ENCODE measurements at places on chromosomes 7 and 10.

GRCh38 chr10:102414749-102415148, 3.8 kb downstream of the PSD start:
- DNase-seq = no peak

DNA sequence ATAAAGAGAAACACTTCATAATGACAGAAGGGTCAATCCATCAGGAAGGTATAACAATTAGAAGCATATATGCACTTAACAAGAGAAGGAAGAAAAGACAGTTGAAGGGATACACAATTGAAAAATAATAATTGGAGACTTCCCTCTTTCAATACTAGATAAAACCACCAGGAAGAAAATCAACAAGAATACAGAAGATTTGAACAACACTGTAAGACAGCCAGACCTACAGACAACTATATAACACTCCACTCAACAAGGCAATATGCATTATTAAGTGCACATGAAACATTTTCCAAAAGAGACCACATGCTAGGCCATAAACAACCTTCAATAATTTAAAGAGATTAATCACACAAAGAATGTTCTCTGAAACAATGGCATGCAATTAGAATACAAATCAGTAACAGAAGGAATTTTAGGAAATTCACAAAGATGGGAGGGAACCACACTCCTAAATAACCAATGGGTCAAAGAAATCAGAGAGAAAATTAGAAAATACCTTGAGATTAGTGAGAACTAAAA, 35.1 kb downstream of the ZNF438 start:
- no peak for DNase-seq

DNA sequence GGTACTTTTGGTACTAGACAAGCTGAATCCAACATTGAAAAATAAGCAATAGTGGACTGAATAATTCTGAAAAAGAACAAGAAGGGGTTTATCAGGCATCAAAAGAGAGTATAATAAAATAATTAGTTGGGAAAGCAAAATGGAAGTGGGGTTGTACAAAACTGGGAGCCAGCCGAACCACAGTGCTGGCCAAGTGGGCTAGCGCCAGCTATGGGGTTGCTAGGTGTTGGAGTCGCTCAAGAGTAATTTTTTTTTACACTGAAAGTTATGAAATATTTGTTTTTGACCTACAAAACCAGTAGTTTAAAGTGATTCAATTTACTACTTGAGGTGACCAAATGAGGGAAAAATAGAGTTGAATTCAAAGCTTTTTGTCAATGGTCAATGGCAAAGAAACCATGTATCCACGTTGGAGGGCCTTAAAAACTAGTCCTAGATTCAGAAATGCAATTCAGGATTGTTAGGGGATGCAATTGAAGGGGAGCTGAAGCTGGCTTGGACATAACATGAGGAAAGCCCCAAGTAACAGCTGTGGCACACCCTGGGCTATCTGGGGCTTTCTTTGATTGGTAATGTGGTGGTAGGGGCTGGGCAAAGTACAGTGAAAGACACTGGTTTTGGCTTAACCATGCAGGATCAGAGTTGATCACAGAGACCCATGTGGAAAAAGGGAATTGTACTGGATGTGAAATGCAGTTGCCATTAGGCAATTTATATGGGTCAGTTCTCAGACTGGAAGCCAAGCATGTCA, 28.3 kb upstream of the MSMB start:
- no peak for DNase-seq

DNA sequence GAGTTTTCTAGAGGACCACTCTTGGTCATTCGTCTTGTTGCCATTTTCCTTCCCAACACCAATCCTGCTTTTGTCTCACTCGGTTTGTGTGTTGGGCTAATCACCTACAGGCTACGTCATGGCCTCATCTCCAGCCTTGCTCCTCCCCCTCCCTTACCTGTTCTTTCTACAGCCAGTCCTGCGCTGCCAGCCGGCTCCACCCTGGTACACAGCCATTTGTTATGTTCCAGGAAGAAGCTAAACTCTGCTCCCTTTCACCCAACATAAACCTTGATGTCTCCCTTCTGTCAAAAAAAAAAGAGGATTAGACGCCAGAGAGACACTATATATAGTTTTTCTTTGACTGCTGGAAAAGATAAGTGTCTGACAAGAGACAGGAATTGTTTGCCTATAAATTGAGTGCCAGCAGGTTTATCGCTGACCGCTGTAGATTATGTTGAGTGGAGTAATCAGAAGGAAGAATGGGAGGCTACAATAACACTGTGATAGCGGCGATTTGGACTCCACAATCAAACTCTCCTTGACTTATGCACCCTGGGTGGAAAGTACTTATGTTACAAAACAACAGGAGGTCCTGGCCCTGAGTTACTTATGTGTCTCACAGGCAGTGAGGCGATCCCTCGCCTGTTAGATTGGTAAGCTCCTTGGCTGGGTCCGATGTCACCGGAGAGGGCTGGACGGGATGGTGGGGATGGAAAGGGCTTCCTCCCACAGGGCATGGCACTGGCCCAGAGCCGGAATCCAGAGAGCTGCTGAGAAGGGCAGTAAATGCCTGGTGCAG, 171.3 kb upstream of the BMPER start:
- DNase-seq = no peak

DNA sequence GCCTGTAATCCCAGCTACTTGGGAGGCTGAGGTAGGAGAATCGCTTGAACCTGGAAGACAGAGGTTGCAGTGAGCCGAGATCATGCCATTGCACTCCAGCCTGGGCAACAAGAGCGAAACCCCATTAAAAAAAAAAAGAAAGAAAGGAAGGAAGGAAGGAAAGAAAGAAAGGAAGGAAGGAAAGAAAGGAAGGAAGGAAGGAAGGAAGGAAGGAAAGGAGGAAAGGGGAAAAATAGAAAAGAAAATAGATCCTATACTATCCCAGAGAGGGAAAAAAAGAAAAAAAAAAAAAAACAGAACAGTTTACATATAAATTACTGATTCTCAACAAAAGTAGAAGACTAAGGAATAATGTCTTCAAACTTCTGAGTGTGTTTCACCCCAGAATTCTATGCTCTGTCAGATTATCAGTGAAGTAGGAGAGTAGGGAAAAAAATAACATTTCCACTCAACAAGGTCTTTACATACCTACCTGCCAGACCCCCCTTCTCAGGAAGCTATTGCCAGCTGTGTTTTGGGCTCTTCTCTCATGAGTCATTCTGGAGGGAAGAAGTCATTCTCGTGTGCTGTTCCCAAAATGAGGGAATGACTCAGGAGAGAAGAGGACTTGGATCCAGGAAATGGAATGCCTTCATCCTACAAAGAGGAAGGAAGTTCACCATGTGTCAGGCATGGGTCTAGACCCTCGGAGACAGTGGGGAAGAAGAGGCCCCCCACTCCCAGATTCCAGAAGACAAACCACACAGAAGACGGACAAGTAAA, 20.9 kb downstream of the RGS10 start:
- DNase-seq = no peak

GRCh38 chr7:27188386-27189294, 3.6 kb upstream of the HOXA11 start:
- no peak for DNase-seq

DNA sequence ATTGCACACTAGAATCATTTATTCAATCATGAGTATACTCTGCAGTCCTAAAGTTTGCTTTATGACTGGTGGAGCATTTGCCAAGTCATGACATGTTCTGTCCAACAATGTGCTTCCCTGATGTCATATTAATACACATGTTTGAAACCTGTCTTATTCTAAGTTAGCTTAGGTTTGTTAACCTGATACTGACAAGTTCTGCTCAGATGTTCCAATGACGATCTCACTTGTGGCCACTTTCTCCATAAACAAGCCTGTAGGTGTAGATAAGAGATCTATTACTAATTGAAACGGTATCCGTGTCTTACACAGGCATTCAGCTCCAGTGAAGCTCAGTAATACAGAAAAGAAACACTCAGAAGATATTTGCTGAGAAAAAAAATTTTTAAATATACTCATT, 64.9 kb downstream of the GPR37 start:
- DNase-seq = no peak

- DNase-seq = no peak
These were observed 97.7 kb upstream of the MEOX2 start for GRCh38 chr7:15783987-15784693.

- peak; percentile 60 for DNase-seq
These were observed 30.6 kb downstream of the TLX1 start for GRCh38 chr10:101161494-101162299.

DNA sequence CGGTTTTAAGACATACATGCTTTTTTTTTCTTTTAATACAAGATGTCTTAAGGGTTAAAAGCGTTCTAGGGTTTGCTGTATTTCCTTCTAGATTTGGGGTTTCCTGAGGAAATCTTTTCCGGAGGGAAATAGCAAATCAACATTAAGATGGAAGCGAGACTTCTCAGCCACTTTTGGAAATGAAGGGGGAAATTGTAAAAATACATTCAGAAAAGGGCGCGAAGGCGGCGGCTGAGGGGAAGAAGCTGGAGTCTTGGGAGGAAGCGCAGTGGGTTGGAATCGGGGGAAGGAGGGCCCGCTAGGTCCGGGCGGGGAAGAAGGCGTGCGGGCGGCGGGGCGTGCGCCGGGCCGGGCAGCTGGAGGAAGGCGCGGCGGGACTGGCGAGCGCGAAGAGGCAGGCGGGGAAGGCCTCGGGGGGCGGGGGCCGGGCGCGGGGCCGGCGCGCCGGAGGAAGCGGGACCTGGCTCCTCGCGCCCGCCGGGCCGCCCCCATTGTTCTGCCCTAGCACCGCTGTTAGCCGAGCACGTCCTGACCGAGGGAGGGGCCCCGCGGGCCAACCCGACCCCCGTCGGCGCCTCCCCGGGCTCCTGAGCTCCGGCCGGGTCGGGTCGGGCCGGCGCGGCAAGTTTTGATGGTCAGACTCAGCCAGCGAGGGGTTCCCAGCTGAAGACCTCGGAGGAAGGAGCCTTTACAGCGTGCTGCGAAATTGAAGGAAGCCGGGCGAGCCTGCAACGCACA, 1.5 kb upstream of the SKIDA1 start:
- DNase-seq = peak; percentile 44

DNA sequence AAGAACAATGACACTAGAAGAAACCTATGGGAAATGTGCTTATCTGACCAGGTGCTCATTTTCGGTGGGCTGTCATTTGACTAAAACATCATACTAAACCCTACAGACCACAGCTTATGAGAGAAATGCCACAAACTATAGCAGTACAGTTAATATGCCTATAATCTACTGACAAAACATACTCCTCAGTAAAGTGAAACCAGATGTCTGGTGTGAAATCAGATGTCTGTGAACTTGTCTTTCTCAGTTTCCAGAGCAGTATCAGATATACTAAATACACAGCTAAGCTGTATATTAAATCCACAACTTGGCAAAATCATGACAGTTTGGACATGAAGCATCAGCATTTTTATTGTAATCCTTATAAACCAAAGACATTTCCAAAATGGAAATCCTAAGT, 3.3 kb downstream of the IMMP2L start:
- DNase-seq = no peak

DNA sequence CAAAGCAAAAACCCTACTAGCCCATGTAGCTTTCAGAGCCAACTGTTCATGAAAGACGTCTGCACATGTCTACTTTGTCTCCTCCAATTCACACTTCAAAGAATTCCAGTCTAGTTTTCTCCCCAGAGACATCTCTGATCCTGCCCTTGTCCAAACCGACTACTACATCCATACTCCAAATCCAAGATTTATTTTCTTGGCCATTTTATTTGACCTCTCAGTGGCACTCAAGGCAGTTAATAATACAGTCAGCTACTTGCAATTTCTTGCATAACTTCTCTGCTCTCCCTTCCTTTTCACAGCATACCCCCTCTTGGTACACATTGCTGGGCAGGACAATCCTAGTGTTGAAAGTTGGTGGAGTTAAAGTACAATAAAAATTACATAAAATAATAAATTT, 170.9 kb upstream of the INHBA start:
- no peak for DNase-seq

- DNase-seq = no peak
These were observed 348.5 kb downstream of the GRID1 start for GRCh38 chr10:86017841-86018734.

DNA sequence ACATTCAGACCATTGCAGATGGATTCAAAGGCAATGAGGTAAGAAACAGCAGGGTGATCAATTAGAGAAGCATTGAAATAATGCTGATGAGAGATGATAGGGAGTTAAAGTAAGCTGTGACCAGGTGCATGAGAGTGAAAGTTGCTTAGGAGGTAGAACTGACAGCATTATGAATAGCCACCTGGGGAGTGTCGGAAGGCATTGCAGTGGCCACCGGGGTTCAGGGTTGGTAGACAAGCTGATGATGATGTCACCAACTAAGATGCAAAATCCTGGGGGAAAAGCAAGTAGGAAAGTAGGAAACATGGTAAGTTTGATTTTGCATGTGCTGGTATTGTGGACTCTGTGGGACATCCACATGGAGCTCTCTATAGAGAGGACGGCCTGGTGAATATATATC, 211.9 kb upstream of the ETV1 start:
- no peak for DNase-seq

DNA sequence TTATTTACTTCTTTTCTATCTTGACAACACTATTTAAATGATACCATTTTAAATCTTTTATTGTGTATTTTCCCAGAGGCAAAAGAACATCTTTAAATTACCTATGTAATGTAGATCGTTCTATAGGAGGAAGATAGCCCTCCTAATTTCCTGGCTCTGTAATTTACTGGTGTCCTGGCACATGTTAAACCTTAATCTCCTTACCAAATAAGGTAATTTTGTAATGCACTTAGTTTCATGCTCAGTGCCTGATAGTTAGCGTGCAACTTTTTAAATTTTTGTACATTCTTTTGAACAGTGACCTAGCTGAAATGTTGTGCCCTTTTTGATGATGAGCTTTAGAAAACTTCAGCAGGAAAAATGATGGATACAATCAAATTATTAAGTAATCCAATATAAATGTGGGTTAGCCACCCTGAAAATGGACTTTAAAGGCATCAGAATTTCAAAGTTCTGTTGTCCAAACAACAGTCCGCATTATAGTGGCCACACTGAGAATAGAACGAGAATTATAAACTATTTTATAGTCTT, 81.4 kb downstream of the ABCB5 start:
- no peak for DNase-seq
